GM12891 (cell line): ENCODE measurements at places on chromosomes 1 and 21.

GRCh38 chr1:174913225-174913903, 86.4 kb upstream of the CACYBP start:
- DNase-seq, result no peak

- DNase-seq, result no peak
Observed at GRCh38 chr1:108192581-108192980, 7.6 kb downstream of the SLC25A24 start.

DNA sequence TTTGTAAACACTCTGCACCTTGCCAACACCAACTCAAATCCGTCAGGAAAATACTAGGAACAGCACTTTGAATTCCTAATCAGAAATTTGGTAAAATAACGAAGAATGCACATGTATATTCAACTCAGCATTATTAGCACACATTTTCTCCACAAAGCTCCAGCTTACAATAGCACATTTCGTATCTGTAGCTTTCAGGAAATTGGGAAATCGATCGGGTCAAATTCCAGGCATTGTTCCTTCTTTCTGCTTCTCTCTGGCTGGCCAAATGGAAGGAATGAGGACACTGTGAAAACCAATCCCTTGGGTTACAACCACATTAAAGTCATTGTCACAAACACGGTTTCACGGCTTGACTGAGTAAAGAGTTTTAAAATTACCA, 58.6 kb downstream of the NPHP4 start:
- DNase-seq, result no peak

- peak; percentile 6 for DNase-seq
Observed at GRCh38 chr1:165235777-165236291, 120.7 kb downstream of the LMX1A start.

DNA sequence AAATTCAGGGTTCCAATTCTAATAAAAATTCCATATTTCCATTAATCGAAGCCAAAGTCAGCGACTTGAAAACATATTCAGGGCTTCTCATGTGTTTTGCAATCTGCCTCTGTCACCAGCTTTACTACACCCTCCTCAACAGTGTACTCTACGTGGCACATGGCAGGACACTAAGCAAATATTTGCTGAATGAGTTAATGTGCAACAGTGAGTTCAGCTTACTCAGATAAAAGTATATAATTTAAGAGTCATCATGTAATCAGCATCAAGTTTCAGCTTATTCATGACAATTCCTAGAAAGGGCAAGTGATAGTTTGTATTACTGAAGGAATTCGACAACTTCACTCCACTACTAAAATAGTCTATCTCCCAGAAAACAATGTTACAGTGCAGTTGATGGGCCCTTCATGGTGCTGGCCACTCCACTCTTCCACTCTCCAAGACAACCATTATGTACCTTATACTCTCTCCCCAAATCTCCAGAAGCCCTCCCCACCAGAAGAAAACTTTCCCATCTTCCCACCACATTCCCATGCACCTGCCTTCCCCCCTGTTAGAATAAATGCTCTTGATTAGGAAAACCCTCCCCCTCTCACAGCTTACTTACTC, 97.3 kb downstream of the TTLL7 start:
- no peak for DNase-seq

DNA sequence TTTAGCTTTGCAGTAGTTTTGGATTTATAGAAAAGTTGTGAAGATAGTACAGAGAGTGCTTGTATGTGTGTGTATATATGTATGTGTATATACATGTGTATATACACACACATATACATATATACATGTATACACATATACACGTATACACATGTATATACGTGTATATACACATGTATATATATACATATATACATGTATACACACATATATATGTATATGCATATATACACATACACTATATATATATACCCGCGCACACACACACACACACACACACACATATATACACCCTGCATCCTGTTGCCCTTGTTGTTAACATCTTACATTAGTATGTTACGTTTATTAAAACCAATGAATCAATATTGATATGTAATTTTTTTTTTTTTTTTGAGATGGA, 24.3 kb downstream of the RPRD2 start:
- no peak for DNase-seq

- DNase-seq, result no peak
Observed at GRCh38 chr1:207861442-207862177, 49.3 kb downstream of the CD34 start.

GRCh38 chr1:225735252-225736149, 42.1 kb upstream of the SRP9 start:
- no peak for DNase-seq

DNA sequence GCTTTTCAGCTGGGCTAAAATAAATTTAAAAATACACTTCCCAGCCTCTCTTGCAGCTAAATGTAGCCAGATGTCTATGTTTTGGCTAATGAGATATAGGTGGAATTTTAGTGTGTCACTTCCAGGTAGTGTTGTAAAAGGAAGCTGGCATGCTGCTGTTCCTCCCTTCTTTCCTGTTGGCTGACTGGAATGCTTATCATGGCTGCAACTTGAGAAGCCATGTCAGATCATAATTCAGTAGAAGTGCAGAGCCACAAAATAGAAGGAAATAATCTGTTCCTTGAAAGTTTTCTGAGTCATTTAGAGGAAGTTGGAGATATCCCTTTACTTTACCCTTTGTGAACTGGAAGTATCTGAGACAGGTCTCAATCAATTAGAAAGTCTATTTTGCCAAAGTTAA, 10.9 kb upstream of the RBM15 start:
- no peak for DNase-seq

DNA sequence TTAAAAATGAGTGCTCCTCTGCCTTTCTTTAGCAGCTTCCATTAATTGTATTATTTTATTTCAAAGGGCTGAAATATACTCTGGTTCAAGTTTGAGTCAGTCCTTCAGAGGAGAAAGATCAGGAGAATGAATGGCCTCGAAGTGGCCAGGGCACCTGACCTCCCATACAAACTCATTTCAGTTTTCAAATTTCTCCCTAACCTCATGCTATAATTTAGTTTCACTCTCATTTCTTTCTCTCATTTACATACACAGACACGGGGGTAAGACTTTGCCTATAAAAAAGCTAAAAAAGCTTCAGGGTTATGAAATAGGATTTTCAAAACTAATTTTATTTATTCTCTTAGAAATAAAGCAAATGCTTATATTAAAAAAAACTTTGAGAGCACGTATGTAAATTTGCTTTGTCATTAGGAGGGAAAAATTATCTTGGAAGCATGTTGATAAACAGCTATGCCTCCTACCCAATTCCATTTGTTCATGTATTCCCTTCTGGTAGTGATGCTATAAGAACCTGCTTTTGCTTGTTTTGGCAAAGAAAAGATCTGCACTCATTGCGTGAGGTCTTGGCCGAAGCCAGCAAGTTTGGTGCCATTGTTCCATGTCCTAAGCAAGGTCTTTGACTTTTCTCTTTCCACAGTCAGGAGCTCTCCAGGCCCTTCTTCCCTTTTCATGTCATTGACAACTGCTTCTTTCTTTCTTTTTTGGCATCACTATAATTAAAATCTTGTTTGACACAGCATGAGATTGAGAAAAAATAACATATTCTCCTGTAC, 80.4 kb upstream of the LRRC53 start:
- DNase-seq, result no peak

GRCh38 chr21:30101967-30102366, 64.6 kb downstream of the CLDN17 start:
- no peak for DNase-seq

- no peak for DNase-seq
Observed at GRCh38 chr1:197180252-197180878, 33.9 kb upstream of the ASPM start.

GRCh38 chr1:53207726-53208125, 11.1 kb downstream of the CPT2 start:
- no peak for DNase-seq

- DNase-seq, result no peak
Observed at GRCh38 chr1:176244851-176245250, 37.8 kb upstream of the COP1 start.

DNA sequence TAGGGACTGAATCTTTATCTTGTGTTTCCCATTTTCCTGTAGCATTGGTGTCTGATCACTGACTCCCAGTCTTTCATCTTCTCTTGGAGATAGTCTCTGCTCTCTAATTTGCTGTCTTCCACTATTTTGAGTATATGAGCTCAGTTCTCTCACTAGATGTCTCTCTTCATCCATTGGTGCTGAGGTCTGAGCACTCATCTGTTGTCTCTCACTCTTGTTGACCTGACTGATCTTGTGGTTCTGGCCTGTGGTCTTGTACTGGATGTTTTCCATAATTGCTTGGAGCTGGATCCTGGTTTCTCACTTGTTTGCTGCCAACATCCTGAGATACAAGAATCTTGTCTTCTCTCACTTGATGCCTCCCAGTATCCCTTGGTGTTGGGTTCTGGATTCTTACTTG, 25.1 kb upstream of the S100A11 start:
- DNase-seq, result no peak

GRCh38 chr1:167612587-167613385, 17.2 kb upstream of the RCSD1 start:
- no peak for DNase-seq

- DNase-seq, result no peak
Observed at GRCh38 chr1:210769473-210769872, 364.5 kb downstream of the KCNH1 start.

DNA sequence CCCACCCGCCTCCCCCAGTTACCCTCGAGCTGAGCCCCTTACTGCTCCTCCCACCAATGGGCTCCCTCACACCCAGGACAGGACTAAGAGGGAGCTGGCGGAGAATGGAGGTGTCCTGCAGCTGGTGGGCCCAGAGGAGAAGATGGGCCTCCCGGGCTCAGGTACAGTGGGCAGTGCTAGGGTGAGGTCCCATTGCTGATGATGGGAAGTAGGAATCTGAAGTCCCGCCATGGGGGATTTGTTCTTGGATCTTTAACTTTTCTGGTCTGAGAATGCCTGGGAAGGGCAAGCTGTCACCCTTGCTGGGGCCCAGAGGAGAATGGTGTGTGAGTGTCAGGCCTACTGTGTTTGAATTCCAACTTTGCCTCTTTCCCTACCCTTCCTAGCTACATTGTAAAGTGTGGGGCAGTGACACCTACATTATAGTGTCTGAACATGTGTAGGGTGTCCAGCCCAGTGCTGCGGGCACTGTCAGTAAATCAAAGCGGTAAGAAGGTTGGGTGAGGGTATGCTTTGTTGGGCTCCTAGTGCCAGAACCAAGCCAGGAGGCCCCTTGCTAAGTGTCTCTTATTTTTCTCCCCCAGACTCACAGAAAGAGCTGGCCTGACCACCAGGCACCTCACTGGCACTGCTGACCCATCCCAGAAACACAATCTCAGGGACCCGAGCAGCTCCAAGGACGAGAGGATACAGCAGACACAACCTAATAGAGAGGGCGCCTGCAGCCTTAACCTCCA, 44.7 kb downstream of the YARS1 start:
- DNase-seq, result no peak

DNA sequence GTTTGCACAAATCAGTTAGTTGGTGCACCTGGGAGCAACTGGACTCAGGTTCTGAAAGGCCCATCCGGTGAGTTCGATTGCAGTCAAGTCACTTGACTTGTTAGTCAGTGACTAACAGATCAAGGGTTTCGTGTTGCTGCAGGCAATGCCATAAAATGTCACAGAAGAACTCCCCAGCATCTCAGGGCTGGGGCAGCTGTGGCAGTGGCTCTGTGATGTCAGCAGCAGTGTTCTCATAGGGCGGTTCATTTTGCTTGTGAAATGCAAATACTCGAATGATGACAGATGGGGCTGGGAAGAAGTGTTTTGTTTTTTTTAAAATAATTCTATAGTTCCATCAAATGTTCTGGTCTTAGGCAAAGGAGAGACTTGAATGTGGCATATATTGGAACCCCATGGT, 287.8 kb downstream of the LMX1A start:
- DNase-seq, result no peak

GRCh38 chr1:40315795-40316594, 1.1 kb downstream of the COL9A2 start:
- DNase-seq, result no peak

DNA sequence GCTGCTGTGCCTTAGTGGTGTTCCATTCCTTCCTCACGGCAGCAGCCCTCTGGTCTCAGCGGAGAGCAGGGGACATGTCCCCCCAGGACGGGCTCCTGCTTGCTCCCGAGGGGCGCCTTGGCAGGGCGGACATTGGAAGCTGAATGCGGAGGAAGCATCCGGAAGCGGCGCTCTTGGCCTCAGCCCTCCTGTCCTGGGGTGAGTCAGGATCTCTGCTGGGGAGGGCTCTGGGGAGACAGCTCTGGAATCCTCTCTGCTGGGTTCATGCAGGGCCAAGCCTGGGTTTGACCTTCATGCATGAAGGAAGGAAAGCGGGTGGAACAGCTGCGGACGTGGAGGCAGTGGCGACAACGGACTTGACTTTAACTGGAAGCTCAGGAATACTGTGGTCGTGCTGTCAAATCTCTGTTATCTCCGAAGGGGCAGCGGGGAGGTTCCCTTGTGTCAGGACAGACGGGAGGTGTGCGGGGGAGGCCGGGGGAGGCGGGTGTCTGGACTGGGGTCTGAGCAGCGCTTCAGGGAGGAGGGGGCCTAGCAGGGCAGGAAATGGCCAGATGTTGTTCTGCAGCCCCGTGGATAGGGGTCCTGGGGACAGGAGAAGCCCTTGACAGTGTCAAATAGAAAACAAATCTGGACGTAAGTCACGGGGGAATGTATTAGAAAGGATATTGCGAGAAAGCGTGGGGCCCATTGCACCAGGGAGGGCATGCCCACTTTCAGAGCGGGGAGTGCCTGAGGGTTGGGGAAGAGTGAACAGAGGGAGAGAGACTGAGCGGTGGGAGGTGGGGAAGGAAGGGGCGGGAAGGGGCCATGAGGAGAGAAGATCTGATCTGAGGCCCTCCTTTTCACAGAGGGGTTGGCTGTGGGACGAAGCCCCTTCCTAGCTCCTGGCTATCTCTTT, 26.6 kb downstream of the CRYAA start:
- no peak for DNase-seq

DNA sequence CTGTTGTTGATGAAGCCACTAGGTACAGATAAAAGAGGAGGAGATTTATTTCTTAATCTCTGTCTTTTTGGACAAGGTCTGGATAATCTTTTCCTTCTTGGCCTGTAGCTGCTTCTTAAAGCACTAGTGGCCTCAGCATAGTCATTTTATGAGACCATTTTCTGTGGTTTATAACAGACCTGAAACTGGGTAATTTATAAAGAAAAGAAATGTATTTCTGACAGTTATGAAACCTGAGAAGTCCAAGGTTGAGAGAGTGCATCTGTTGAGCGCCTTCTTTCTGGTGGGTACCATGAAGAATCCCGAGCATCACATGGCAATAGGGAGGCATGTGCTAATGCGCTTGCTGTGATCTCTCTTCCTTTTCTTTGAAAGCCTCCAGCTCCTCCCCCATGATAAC, 36.7 kb upstream of the PDC start:
- DNase-seq, result no peak

DNA sequence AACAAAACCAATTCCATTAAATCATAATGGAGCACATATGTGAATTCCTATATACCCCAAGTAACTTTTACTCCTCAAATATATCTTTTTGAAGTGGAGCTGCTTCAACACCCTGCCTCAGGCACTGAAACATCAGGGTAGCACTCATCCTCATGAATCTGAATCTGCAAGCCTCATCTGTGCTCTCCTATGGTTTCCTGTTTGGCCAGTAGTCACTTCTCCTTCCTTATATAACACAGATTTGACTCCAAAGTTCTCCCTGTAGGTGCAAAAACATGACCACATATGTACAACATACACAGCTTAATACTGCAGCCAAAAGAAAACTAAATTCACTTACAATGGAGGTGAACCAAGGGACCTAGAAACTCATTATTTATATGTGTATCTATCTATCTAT, 7.2 kb downstream of the TRIT1 start:
- DNase-seq, result no peak

- DNase-seq, result no peak
Observed at GRCh38 chr1:108570128-108570527, 10.2 kb downstream of the EEIG2 start.

GRCh38 chr1:45335855-45336324, 4.1 kb upstream of the TOE1 start:
- DNase-seq, result no peak

- DNase-seq, result no peak
Observed at GRCh38 chr1:55195521-55196233, 19.5 kb downstream of the USP24 start.
